ENCODE measurements at places on chromosomes 2 and 18. TPM values are rescaled to one million over a fixed set of nuclear protein-coding genes. Genes with fewer than 3 reads are reported as not detected.

Gene DNAH6
- polyA plus RNA-seq: not detected

Gene RFX8
- polyA plus RNA-seq: not detected

Gene EFEMP1
- polyA plus RNA-seq: 0.05 TPM

Gene MZT2A
- 313 TPM for polyA plus RNA-seq

Gene ATOH8
- polyA plus RNA-seq: not detected

Gene ADAM17
- polyA plus RNA-seq: 15.2 TPM

Gene LBX2
- polyA plus RNA-seq: 4.2 TPM

Gene LHCGR
- not detected for polyA plus RNA-seq

Gene SGPP2
- not detected for polyA plus RNA-seq
